ENCODE measurements at places on chromosomes 11 and 22. TPM values are rescaled to one million over a fixed set of nuclear protein-coding genes. Genes with fewer than 3 reads are reported as not detected.

DNA sequence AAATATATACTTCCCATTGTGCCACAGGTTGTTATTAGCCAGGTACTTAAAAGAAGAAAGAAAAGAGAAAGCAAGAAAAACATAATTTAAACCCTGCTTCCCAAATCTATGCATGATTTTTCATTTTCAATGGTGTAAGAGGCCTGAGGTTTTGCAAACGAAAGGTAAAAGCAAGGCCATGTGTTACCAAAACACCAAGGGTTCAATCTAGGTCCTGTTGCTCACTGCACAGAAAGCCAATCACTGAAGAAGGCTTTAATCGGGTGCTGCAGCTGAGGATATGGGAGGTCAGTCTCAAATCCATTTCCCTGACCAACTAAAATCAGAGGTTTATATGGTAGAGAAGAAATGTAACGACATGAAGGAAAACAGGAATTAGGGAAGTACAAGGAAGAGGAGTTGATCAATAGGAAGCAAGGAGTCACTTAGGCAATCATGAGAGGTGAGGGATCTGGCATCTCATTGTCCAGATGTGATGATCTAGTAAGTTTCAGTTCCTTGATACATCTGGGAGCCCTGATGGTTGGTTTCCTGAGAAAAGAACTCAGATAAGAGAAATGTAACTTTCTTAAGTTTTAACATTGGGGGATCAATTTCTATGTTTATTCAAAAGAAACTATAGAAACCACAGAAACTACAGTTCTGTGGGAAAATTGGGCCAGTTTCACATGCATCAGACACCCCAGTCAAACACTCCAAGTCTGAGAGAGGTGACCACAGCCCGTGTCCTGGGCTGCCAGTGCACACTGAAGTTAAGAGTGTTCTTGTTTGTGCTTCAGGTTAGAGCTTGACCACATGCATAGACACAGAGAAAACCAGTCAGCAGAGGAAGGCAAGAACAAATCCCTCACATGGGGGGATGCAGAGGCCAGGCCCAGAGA is 18.1 kb upstream of the DKK3 start:
- DNase-seq, result no peak

- DNase-seq, result no peak
These were observed at the start of gene CYTH4 for GRCh38 chr22:37282385-37282677. Gene CYTH4 (plus strand): TSS chr22:37282508. CDS start chr22:37282570, 62 bp downstream.

The ADM gene
- 83.8 TPM for total RNA-seq

The IGSF22 gene
- 1.5 TPM for total RNA-seq

The CTSW gene
- 0.81 TPM for total RNA-seq

- DNase-seq, result no peak
These were observed 2.6 kb upstream of the NCF4 start for GRCh38 chr22:36858156-36858555.

- DNase-seq, result no peak
These were observed 243.1 kb downstream of the KCNA4 start for GRCh38 chr11:29773656-29774264.

The PES1 gene
- 63.7 TPM for total RNA-seq

DNA sequence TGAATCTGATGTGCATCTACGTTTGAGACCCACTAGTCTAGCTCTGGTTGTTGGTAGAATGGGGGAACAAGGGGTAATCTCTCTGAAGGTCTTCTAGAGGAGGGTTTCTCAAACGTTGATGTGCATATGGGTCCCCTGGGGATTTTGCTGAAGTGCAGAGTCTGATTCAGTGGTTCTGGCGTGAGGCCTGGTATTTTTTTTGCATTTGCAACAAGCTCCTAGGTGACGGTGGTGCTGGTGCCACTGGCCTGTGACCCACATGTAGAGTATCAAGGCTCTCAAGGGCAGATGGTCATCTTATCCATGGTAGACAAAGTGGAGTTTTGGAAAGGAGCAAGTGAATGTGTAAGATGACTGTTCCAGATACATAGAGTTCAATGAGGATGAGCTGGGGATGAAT is 97.1 kb downstream of the CEP164 start:
- DNase-seq, result no peak

All from ovary (tissue), 10 donors.